Renal pelvis (tissue), 12 donors: ENCODE measurements at places on chromosomes 12 and 14. TPM values are rescaled to one million over a fixed set of nuclear protein-coding genes. Genes with fewer than 3 reads are reported as not detected.

GRCh38 chr12:16119618-16120415 lies 157.7 kb downstream of the SLC15A5 start:
- DNase-seq: no peak

- no peak for DNase-seq
Measured at GRCh38 chr14:105145381-105146180, 23.0 kb downstream of the JAG2 start.

IQSEC3 gene
- 12.8 TPM for polyA plus RNA-seq

- no peak for DNase-seq
Measured at GRCh38 chr14:22558221-22558913, 30.7 kb downstream of the DAD1 start.

- DNase-seq: peak; percentile 27
Measured at GRCh38 chr12:8609061-8609570, 3.5 kb downstream of the AICDA start.

- no peak for DNase-seq
Measured at GRCh38 chr12:113840401-113841042, 125.6 kb downstream of the RBM19 start.

REM2 gene
- polyA plus RNA-seq: 2.1 TPM

FIGNL2 gene
- 7.0 TPM for polyA plus RNA-seq

ART4 gene
- polyA plus RNA-seq: 0.16 TPM

GPR65 gene
- polyA plus RNA-seq: 0.34 TPM

DNA sequence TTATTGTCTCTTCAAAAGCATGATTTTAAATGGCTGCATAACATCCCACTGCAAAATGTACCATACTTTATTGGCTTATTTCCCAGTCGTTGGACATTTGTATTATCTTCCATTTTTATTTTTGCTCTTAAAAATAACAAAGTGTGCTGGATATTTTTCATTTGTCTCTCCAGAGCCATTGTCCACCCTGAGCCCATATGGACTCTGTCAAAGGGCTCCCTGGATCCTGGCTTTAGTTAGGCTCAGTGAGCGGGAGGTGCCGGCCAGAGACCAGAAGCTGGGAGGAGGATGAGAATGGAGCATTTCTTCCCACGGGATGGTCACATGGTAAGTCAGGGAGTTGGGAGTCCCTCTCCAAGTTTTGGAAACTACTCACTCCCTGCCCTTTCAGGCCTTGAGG lies 296.9 kb downstream of the NUAK1 start:
- DNase-seq: peak; percentile 75

GRCh38 chr14:78103271-78103670 lies 66.9 kb upstream of the NRXN3 start:
- no peak for DNase-seq

SLC38A4 gene
- polyA plus RNA-seq: 32.1 TPM

- DNase-seq: no peak
Measured at GRCh38 chr12:55652352-55652751, 15.7 kb downstream of the OR10P1 start.

GRCh38 chr12:6178981-6179761 lies 21.0 kb upstream of the CD9 start:
- no peak for DNase-seq

PAWR gene
- 127 TPM for polyA plus RNA-seq

DNA sequence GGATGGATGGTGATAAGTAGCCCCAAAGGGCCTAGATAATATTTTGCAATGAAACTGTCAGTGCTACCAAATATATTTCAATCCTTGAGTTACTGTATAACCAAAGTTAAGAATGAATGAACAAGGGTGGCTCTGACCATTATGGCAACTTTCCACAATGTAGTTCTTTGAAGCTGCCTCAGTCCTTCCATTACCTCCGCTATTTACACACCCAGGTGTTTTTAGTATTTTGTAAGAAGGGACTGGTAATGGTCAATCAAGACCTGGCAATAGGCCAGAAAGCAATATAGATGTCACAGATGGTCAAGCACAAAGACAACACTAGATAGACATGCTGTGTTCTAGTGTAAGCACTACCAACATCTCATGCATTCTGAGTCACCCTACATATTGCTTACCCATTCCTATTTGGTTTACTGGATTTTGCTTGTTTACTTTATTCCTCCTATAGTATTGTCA lies 16.3 kb downstream of the DUSP16 start:
- no peak for DNase-seq

PPP1R36 gene
- 1.1 TPM for polyA plus RNA-seq

GRCh38 chr14:72711936-72712335 lies 182.0 kb downstream of the DPF3 start:
- no peak for DNase-seq

GRCh38 chr14:103594265-103594664 lies 31.5 kb downstream of the COA8 start:
- no peak for DNase-seq

ABCC9 gene
- 27.5 TPM for polyA plus RNA-seq

CMKLR1 gene
- polyA plus RNA-seq: 3.3 TPM

DNA sequence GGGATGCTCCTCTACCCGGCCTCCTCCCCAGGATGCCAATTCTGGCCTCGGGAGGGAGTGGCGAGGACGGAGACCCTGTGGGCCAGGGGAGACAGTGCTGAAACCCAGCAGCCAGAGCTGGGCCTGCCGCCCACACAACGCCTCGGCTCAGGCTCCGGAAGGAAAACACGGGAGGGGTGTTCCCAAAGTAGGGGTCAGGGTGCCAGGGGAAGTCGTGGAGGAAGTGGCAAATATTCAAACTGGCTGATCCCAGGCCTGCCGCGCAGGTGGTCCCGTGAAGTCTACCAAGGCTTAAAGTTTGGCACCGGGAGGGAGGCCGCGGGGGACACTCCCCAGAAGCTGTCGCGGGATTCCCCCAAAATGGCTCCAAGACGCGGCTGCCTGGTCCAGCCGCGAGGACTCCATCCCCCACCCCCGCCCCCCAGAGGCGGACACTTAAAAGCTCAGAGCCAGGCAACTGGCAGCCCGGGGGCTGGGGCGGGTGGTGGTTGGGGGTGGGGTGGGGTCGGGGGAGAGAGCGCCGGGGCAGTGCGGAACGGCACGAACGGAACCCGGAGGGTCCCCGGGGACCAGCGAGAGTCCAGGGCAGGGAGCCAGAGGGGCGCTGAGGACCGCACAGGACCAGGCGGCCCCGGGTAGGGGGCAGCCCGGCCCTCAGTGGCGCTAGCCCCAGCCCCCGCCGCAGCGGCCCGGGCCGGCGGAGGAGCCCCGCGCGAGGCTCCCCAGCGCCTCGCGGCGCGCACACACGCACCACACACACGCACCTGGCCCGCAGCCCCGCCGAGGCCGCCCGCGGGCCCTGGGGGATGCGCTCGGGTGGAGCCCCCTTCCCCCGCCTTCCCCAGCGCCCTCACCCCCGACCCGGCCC lies 20.0 kb downstream of the BEGAIN start:
- DNase-seq: no peak

C14orf132 gene
- 30.7 TPM for polyA plus RNA-seq

GRCh38 chr14:63960926-63961567 lies 108.2 kb downstream of the SYNE2 start:
- peak; percentile 22 for DNase-seq

- DNase-seq: no peak
Measured at GRCh38 chr12:1360441-1361210, 233.8 kb downstream of the FBXL14 start.

TAS2R42 gene
- polyA plus RNA-seq: 0.33 TPM
